ENCODE measurements at places on chromosomes 4 and X.

- no peak for DNase-seq
These were observed 821.3 kb downstream of the TRIML1 start for GRCh38 chr4:188960411-188961093.

- no peak for DNase-seq
These were observed 88.3 kb downstream of the NHSL2 start for GRCh38 chrX:71998836-71999509.

- no peak for DNase-seq
These were observed 61.0 kb downstream of the CHRNA9 start for GRCh38 chr4:40395908-40396793.

GRCh38 chr4:2829933-2830451 lies 13.7 kb upstream of the ADD1 start:
- no peak for DNase-seq

DNA sequence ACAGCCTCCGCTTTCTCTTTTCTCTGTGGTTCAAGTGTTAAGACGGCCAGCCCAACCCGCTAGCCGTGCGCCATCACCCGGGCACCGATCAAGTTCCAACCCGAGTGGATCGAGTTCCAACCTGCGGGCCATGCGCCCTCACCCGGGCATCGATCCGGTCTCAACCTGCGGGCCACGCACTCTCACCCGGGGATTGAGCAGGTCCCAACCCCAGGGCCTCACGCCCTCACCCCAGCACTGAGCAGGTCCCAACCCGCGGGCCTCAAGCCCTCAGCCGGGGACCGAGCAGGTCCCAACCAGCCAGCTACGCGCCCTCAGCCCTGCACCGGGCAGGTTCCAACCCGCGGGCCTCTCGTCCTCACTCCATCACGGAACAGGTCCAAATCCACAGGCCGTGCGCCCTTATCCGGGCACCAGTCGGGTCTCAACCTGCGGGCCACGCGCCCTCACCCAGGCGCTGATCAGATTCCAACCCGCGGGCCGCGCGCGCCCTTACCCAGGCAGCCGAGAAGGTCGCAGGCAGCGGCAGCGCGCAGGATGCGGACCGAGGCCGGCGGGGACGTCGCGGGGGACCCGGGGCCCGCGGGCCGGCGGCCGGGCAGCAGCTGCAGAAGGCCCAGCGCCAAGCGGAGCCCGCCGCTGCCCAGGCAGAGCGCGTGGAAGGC lies 443 bp downstream of the GPR143 start:
- DNase-seq: no peak

GRCh38 chrX:70669120-70669519 lies 224.5 kb downstream of the DLG3 start:
- DNase-seq: no peak

DNA sequence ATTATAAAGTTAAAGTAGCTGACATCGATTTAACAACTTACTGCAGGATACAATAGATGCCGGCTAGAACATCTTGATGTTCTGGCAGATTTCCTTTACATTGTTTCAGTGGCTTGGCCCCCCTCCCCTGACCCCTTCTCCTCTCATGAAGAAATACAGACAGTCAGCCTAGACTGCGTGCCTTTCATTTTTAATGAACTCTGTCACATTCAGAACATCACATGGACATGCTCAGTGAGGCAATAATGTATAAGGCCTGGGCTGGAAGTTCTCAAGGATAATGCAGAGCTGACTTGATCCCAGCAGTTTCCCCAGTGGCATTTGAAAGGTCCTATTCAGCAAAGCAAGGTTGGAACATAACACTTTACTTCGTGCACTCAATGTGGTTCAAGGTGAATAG lies 239.2 kb downstream of the ANK2 start:
- DNase-seq: no peak

- no peak for DNase-seq
These were observed 335.7 kb downstream of the FSTL5 start for GRCh38 chr4:161828061-161828460.

- no peak for DNase-seq
These were observed 238.9 kb downstream of the NR3C2 start for GRCh38 chr4:148203056-148203898.

- DNase-seq: no peak
These were observed 15.5 kb downstream of the NAT8L start for GRCh38 chr4:2074588-2074987.

DNA sequence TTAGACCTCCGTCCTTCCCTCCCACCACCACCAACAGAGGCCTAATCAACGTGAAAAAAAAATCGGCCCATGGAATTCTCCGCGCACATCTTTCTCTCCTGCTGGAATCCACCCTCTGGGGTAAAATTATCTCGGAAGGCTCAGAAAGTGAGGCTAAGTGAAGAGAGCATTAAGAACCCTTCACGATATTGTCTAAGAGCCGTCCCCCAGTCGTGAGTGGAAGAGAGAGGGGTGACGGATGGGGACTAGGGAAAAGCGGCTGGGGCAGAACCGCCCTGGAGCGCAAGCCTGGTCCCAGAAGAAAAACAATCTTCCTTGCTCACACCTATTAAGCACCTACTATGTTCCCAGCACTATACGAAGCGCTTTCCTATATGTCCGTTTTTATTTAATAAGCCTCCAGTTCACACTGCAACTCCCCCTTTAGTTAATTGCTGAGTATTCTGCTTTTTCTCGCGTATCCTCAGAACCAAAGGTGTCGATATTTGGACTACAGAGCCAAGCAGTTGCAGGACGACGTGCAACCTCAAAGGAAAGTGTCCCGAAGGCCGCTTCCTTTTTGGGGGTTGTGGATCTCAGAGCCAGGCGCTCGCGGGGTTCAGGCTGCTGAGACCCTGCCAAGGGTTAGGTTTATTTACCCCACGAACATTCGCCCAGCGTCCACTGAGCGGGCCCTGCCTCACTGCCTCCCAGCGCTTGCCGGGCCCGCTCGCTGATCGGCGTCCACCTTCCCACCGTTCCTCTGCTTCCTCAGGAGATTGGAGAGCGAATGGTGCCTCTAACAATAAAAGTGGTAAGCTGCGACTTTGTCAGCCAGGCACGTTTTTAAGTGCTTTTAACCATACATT lies 889 bp downstream of the MGARP start:
- no peak for DNase-seq

DNA sequence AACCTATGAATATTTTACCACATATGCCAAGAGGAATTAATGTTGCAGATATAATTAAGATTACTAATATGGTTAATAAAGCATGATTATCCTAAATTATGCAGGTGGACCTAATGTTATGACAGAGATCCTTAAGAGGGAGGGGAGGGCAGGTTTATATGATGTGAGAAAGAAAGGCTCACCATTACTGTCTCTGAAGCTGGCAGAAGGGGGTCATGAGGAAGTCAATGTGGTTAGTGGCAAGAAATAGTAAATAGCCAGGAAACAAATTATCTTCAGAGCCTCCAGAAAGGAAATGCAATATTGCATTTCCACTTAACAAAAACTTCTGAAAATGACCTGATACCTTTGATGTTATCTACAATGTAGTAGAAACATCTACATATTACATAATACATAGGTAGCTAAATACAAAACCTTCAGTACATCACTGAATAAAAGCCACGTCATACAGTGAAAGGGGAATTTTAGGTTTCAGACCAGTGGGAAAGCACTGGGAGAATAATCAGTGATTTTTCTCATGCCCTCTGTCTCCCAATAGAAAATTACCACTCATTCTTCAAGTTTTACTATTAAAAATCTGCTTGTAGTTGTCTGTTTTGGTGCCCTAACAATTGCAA lies 609.2 kb downstream of the SPOCK3 start:
- DNase-seq: no peak

DNA sequence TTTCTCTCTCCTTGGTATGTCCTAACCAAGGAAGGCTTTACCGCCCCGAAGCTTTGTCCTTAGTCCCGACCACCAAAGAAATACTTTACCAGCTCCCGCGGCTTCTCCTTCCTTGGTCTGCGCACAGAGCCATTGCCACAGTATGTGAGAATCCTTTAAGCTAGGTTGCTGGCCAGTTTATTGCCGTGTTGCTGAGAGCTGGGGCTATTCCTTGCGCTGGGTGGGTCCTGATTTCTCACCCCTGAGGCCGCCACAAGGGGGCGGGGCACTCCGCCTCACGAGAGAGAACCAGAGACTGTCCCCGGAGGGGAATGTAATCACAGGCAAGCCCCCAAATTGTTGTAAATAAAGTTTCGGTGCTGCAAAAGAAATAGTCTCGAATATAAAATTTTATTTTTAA lies 331.0 kb upstream of the PCDH10 start:
- no peak for DNase-seq

Data from GM18507 (cell line).